A549 treated with AZD2906 at 1 μM for 4 hours (cell line): ENCODE measurements at places on chromosomes 5 and 9. TPM values are rescaled to one million over a fixed set of nuclear protein-coding genes. Genes with fewer than 3 reads are reported as not detected.

The PCDHB5 gene
- 1.3 to 1.7 TPM (median 1.4 TPM) in 5 replicates for total RNA-seq

The SURF4 gene
- total RNA-seq, result 187 to 197 TPM (median 194 TPM) in 5 replicates

The SYNPO gene
- total RNA-seq, result 19.3 to 24.4 TPM (median 22.3 TPM) in 5 replicates

The KIF20A gene
- total RNA-seq, result 36.3 to 47.1 TPM (median 41.8 TPM) in 5 replicates

The SNCB gene
- total RNA-seq, result 0.84 to 1.4 TPM (median 1.3 TPM) in 5 replicates

The GRIA1 gene
- not detected in 5 replicates for total RNA-seq

The ANKHD1 gene
- 41.8 to 52.0 TPM (median 47.5 TPM) in 5 replicates for total RNA-seq

The QRFP gene
- total RNA-seq, result not detected in 5 replicates

The SPATA31A7 gene
- not detected in 5 replicates for total RNA-seq

The CDC20B gene
- 0.03 to 0.10 TPM (median 0.07 TPM) in 5 replicates for total RNA-seq

The C5orf58 gene
- total RNA-seq, result not detected in 5 replicates

The CCL28 gene
- 0.06 to 0.34 TPM (median 0.15 TPM) in 5 replicates for total RNA-seq

The SV2C gene
- not detected in 5 replicates for total RNA-seq

The OLFM1 gene
- 9.1 to 10.9 TPM (median 9.8 TPM) in 5 replicates for total RNA-seq

The DAB2IP gene
- total RNA-seq, result 9.8 to 14.0 TPM (median 11.2 TPM) in 5 replicates

The ARHGEF37 gene
- total RNA-seq, result 2.4 to 2.8 TPM (median 2.6 TPM) in 5 replicates

The ABLIM3 gene
- total RNA-seq, result 23.6 to 26.4 TPM (median 24.9 TPM) in 5 replicates

The SLC36A3 gene
- total RNA-seq, result not detected in 5 replicates

The OR1Q1 gene
- 0.07 TPM in 1 of 5 replicates, not detected in the others for total RNA-seq
